ENCODE measurements at places on chromosomes 1 and 21. TPM values are rescaled to one million over a fixed set of nuclear protein-coding genes. Genes with fewer than 3 reads are reported as not detected.

- peaks cover 90% of the 10 kb centered on the region for H3K4me1 ChIP-seq
- H3K4me3 ChIP-seq, result peak overlapping the region; percentile 60
- DNase-seq, result peak; percentile 84
- H3K27me3 ChIP-seq, result no peaks in the 10 kb centered on the region
- H3K27ac ChIP-seq, result peak overlapping the region; percentile 96
Measured at GRCh38 chr1:234725177-234726132, 115.5 kb upstream of the IRF2BP2 start.

GRCh38 chr1:91314643-91315042 is 90.0 kb downstream of the HFM1 start:
- peaks cover 13% of the 10 kb centered on the region for H3K27me3 ChIP-seq
- H3K4me1 ChIP-seq, result no peaks in the 10 kb centered on the region
- DNase-seq, result no peak
- no peaks in the 10 kb centered on the region for H3K36me3 ChIP-seq
- H3K27ac ChIP-seq, result no peak overlapping the region
- H3K4me3 ChIP-seq, result no peak overlapping the region

DNA sequence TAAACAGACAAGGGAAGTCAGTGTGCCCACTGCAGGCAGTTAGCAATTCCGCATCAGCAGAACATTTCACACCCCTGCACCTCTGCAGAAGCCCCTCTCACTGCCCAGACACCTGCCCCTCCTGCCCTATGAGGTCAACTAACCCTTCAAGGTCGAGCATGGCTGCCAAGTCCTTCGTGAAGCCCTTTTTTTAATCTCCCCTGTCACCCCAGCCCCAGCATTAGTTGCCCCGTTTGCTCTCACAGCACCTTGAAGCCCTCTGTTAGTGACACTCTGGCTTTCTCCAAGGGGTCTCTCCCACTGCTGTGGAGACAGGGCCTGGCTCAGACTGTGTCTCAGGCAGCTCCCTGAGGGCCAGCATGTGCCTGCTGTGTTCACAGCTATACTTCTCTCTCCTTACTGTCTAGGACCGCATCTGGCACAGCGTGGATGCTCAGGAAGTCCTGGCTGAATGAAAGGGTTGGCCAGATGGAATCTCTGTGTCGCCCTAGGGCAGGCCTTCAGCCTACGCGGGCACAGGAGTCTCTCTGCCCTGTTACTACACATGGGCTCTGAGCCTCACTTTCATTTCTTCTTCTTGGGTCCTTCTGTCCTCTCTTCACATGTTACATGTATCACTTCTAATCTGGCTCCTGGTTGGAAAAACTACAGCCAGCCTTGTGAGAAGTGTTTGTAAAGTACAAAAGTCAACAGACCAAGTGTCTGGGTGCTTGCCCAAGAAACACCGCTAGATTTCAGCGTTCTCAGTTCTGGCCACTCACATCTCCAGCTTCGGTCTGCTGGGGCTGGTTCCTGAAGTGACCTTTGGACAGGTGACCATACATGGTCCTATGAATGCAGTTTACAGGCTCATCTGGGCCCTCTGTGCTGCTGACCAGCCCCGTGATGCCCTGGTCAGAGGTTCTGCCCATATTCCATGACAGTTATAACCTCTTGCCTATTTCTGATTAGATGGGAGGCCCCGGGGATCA is 19.7 kb downstream of the SLC2A1 start:
- H3K4me3 ChIP-seq, result no peak overlapping the region
- peaks cover 97% of the 10 kb centered on the region for H3K4me1 ChIP-seq
- H3K27ac ChIP-seq, result peak overlapping the region; percentile 95
- H3K27me3 ChIP-seq, result no peaks in the 10 kb centered on the region

DNA sequence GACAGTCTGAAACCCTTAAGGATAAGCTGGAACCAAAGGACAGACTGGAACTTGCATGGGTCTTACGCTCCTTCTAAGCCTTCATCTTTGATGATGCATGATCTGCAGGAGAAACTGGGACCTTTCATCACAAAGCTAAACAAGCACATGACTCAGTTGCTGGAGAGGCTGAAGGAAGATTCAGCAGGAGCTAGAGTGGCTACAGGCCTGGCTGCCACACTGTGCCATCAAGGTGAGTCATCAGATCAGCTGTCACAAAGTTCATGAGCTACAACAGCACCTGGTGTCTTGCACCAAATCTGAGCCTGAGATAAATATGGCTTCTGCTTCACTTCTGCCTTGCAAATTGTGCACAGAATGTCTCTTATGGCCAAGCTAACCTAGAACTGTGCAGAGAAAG is 95.5 kb upstream of the MARK1 start:
- H3K27ac ChIP-seq, result no peak overlapping the region
- no peak overlapping the region for H3K4me3 ChIP-seq
- peaks cover 10% of the 10 kb centered on the region for H3K27me3 ChIP-seq

- no peak overlapping the region for H3K27ac ChIP-seq
- DNase-seq, result no peak
- H3K4me1 ChIP-seq, result no peaks in the 10 kb centered on the region
Measured at GRCh38 chr1:19775831-19776230, 23.9 kb downstream of the TMCO4 start.

DNA sequence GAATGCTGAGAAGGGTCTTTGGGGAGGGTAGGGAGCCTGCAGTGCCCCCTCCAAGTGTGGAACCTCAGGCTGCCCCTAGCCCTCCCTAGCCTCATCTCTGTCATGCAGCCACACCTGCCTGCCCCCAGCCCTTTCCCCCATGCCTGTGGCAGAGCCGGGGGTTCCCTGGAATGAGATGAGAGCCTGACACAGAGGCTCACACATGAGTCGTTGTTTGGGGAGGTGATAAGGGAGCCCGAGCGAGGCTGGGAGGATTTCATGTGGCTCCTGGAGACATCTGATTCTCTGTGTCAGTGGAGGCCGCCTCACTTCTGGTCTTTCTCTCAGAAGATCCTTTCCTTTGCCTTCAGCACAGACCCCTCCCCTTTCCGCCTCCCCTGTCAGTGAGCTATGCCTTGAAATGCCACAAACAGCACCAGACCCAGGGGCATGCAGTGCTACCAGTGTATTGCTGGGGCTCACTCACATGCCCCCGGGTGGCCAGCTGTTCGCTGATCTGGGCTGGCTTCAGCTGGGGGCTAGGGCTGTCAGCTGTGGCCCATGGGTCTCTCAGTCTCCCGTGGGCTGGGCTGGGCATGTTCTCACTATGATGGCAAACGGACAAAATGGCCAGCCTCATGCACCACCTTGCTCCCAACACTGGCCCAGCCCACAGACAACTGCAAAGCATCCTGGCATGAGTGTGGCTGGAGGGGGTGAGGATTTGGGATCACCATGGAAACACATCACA is 102.6 kb downstream of the AJAP1 start:
- no peak for DNase-seq
- peaks cover 7% of the 10 kb centered on the region for H3K27me3 ChIP-seq
- no peaks in the 10 kb centered on the region for H3K4me1 ChIP-seq

- no peak overlapping the region for H3K27ac ChIP-seq
- H3K4me1 ChIP-seq, result peaks cover 10% of the 10 kb centered on the region
- no peak for DNase-seq
- H3K4me3 ChIP-seq, result no peak overlapping the region
- H3K27me3 ChIP-seq, result no peaks in the 10 kb centered on the region
- H3K36me3 ChIP-seq, result no peaks in the 10 kb centered on the region
Measured at GRCh38 chr1:224459966-224460365, 25.4 kb upstream of the WDR26 start.

Gene MMEL1
- 1.00 TPM for total RNA-seq

DNA sequence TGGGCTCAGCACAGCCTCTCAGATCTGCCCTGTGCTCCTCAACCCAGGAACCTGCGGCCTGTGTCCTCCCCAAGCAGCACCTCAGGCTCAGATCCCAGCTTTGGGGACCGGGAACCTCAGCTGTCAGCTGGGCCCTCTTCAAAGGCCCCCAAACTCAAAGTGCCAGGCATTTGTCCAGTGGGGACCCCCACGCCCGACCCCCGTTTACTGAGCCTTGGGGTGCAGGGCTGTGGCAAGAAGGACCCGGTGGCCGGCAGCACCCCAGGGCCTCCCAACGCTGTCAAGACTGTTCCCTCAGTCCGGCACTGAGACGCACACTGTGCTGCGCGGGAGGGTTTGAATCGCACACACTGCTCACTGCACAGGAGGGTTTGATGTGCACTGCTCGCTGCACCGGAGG is 35.0 kb downstream of the MORN1 start:
- H3K27me3 ChIP-seq, result no peaks in the 10 kb centered on the region
- H3K36me3 ChIP-seq, result no peaks in the 10 kb centered on the region
- H3K27ac ChIP-seq, result no peak overlapping the region
- DNase-seq, result no peak
- no peaks in the 10 kb centered on the region for H3K4me1 ChIP-seq
- H3K4me3 ChIP-seq, result no peak overlapping the region

- peak within 1 kb of the TSS; percentile 7 for H3K4me3 ChIP-seq
- H3K27me3 ChIP-seq, result peaks cover 38% of the 10 kb centered on the region
- peaks cover 8% of the 10 kb centered on the region for H3K4me1 ChIP-seq
- no peak within 1 kb of the TSS for H3K27ac ChIP-seq
Measured at GRCh38 chr1:53061859-53062707, at the start of gene PODN. Gene PODN (plus strand): TSS chr1:53062213. CDS start chr1:53069856, 7,643 bp downstream.

- H3K4me3 ChIP-seq, result peak overlapping the region; percentile 76
- peaks cover 23% of the 10 kb centered on the region for H3K27me3 ChIP-seq
- no peaks in the 10 kb centered on the region for H3K36me3 ChIP-seq
- DNase-seq, result peak; percentile 38
Measured at GRCh38 chr1:244730153-244730933, 77.4 kb downstream of the DESI2 start.

Gene TMEM9
- total RNA-seq, result 21.7 TPM

DNA sequence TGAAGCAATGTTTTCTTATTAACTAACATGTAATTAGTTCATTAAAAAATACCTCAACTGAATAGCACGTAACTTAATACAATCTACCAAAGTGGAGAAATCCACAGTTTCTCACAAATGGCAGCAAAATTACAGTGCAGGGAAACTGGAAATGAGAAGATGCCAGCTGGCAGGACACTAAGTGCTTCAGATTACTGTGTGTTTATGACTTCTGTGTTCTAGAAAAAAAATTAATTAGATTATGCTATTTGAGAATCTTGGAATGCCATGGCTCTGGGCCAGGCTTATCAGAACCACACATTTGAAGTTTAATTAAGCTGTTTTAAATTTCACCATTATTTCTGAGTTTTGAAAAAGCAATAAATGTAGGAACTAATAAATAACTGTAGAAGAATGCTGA is 357.6 kb downstream of the TGFB2 start:
- H3K4me3 ChIP-seq, result no peak overlapping the region
- no peaks in the 10 kb centered on the region for H3K4me1 ChIP-seq
- DNase-seq, result no peak
- no peaks in the 10 kb centered on the region for H3K27me3 ChIP-seq
- H3K36me3 ChIP-seq, result no peaks in the 10 kb centered on the region
- H3K27ac ChIP-seq, result no peak overlapping the region

GRCh38 chr1:43548285-43549271 is 17.9 kb downstream of the PTPRF start:
- peaks cover 10% of the 10 kb centered on the region for H3K27me3 ChIP-seq
- DNase-seq, result no peak
- no peak overlapping the region for H3K27ac ChIP-seq
- H3K4me3 ChIP-seq, result no peak overlapping the region

DNA sequence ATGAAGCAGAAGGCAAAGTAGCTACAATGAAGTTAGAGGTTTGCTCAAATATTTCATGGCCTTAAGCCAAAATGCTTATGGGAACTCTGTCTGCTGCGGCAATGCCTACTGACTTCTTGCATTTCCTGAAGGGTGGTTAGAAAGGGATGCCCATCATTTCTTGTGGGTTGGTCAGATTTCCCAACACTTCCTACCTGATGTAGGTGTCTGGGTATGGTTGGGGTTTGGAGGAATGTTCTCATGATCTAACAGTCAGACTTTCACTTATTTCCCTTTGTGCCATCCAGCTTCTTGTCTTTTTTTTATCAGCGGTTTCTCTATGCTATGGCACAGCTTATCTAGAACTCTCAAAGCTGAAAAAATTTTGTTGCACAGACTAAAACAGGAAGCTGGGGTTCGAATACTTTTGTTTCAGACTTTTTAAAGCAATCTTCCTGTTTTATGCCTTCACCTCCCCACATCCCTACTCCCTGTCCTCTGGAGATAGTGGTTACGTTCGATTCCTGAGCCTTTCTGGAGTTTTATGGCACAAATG is 307.7 kb downstream of the USP25 start:
- no peak overlapping the region for H3K27ac ChIP-seq
- no peaks in the 10 kb centered on the region for H3K4me1 ChIP-seq
- no peaks in the 10 kb centered on the region for H3K27me3 ChIP-seq
- DNase-seq, result no peak
- no peak overlapping the region for H3K4me3 ChIP-seq

GRCh38 chr21:38725196-38726157 is 80.3 kb upstream of the ETS2 start:
- H3K27me3 ChIP-seq, result peaks cover 8% of the 10 kb centered on the region
- DNase-seq, result no peak
- no peak overlapping the region for H3K4me3 ChIP-seq
- no peaks in the 10 kb centered on the region for H3K4me1 ChIP-seq
- H3K36me3 ChIP-seq, result peaks cover 2% of the 10 kb centered on the region

Gene PPIH
- total RNA-seq, result 94.0 TPM

DNA sequence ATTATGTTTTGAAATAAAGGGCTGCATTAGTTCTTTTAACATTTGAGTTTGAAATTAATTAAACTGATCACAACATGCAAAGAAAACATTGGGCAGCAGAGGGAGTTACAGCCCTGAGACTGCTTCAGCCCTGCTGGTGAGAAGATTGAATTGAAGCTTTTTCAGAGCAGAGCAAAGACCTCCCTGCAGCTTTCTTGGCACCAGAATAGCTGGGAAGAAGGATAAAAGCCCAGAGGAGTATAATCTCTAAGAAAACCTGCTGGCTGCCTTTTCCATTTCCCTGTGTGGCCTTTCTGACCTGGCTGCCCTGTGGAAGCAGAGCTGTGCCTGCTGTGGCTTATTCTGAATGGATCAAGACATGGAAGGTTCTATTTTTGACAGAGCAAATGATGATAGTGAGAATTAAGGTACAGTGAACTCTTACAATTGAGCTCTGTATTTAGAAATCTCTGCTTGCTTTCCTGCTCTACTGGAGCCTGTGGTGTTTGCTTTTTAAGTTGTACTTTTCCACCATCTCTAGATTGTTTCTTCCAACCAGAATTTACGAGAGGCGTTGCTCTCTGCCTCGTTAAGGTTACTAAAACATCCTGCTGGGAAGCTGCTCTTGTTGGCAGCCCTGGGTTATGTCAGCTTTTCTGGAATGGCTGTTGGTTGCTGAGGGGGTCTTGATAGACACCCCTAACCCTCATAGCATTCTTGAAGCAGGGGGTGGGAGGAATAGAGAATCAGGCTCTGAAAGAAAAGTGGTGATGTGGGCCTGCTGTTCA is 9.9 kb downstream of the SNRPE start:
- no peak for DNase-seq
- H3K4me3 ChIP-seq, result no peak overlapping the region
- H3K27ac ChIP-seq, result no peak overlapping the region
- H3K4me1 ChIP-seq, result no peaks in the 10 kb centered on the region
- H3K36me3 ChIP-seq, result peaks cover 53% of the 10 kb centered on the region

Gene LINGO4
- 0.33 TPM for total RNA-seq

DNA sequence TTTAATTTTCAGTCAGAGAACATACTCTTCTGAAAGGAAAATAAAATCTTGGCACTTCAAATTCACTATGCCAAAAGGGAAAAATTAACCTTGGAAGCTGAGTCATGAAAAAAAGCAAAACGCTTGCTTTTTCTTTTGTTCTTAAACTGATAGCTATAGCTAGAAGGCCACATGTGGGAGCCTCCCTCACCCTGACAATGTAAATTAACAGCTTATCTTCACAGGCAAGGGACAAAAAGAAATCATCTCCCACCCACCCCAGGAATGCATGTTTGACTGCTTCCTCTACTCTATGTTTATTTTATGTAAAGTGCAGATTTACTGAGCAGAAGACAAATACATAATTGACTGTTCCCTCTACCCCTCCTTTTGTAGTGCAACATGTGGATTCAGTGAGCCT is 38.0 kb downstream of the EBNA1BP2 start:
- H3K27me3 ChIP-seq, result peaks cover 21% of the 10 kb centered on the region
- no peak overlapping the region for H3K27ac ChIP-seq
- no peaks in the 10 kb centered on the region for H3K4me1 ChIP-seq
- no peak for DNase-seq
- no peak overlapping the region for H3K4me3 ChIP-seq
- H3K36me3 ChIP-seq, result no peaks in the 10 kb centered on the region

Gene FAM177B
- not detected for total RNA-seq

Gene HFM1
- total RNA-seq, result not detected
